IPS DF 6.9 (cell line): ENCODE measurements at places on chromosomes 1 and 21.

- no peak for DNase-seq
Measured at GRCh38 chr1:193181985-193182384, 4.4 kb downstream of the B3GALT2 start.

DNA sequence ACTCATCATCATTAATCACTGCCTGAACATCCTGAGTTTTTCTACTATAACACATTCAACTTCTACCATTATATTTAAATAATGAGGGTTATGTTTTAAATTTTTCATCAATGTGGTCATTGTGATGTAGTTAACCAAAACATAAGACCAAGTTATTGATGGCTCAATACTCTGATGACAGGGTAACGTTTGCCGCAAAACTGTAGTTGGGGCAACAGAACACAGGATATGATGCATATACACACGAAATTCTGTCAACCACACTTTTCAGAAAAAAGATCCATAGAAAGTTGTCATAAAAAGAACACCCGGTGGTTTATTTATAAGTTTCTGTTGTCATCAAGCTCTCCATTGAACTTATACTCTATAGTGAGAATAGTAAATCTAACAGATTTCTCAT is 121.7 kb upstream of the COL11A1 start:
- no peak for DNase-seq

DNA sequence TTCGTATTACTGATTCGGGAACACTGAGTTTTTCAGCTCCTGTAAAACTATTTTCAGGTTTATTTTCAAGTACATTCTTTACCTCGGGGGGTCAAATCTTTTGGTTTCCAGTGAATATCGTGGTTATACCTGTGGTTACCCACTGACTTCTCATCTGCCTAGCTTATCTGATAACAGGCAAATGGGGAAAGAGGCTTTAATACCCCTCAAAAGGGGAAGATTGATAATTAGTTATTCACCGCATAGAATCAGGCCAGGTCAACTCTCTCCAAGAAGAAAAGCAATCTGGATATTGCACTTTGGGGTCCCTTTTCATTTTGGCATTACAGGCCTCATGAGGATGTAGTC is 23.0 kb downstream of the RUNX1 start:
- DNase-seq, result no peak

- no peak for DNase-seq
Measured at GRCh38 chr1:245591346-245592188, 436.8 kb downstream of the KIF26B start.

DNA sequence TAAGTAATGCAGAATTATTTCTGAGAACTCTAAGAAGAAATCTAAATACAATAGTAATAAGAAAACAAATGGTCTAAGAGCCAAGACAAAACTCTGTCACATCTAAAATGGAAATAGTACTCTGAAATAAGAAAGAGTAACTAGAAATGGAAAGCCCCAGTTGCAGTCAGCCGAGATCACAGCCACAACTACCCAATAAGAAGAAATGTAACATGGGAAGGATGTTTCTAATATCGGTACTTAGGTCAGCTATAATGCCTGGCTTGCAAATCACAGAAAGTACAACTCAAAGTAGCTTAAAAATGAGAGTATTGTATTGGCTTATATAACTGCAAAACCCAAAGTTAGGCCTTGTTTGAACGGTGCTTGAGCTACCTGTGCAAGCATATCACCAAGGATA is 58.6 kb upstream of the USP25 start:
- no peak for DNase-seq

DNA sequence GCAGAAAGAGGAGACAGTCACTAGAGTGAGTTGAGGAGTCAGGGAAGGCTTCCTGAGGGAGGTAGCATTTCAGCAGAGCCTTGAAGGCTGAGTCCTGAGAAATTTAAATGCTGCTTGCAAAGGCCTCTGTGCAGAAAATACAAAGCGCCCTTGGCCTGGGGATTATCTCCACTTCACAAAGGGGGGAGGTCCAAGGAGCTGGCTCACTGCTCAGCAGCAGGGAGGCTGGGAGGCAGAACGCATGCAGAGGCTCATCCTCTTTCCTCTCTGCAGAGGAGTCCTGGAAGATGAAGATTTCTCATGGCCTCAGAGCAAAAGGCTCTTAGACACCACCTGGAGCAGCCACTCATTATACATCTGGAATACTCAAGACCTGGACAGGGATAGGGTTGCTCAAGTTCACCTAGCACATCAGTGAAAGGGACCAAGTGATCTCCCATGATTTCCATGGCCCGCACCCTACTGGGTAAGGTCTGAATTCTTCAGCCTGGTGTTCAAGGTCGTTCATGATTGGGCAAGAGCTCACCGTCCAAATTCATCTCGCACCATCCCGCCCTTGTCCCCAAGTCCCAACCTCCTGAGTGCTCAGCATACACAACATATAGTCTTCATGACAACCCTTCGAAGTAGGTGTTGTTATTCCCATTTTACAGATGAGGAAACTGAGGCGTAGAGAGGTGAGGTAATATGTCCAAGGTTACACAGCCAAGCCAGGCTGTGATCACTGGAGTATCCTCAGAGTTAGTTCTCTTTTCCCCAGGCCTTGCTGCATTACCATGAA is 9.0 kb downstream of the SLC1A7 start:
- no peak for DNase-seq

- no peak for DNase-seq
Measured at GRCh38 chr1:209041927-209042326, 541.6 kb upstream of the CAMK1G start.

GRCh38 chr1:55053265-55053954 is 14.1 kb downstream of the PCSK9 start:
- no peak for DNase-seq

DNA sequence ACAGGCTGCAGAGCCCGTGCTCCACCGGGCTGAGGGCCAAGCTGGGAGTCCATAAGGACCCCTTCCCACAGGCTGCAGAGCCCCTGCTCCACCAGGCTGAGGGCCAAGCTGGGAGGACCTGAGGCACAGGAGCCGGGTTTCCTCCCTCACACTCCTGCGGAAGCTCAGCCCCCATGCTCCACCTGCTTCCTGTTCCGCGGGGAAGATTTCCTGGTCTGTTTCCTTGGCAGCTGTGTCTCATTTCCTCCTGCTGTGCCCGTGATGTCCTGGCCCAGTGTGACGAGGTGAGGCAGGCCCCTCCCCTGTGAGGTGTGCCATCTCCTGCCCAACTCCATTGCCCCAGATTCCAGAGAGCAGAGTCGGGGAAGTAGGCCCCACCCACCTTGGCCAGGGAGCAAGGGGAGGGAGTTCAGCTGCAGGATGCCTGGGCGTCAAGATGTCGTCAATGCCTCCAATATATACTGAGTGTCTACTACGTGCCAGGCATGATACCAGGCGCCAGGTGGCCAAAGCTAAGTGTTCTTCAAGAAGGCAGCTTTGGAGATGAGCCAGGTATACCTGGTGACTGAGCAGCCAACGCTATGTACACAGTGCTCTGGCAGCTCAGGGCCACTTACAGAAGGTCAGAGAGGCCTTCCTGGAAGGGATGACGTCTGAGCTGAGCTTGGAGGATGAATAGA is 58.8 kb downstream of the NAV1 start:
- DNase-seq, result no peak

GRCh38 chr1:158227904-158228623 is 26.2 kb upstream of the CD1A start:
- no peak for DNase-seq

- DNase-seq, result no peak
Measured at GRCh38 chr21:46556802-46557201, 48.1 kb downstream of the S100B start.

GRCh38 chr1:43526002-43526401 is 4.7 kb upstream of the PTPRF start:
- DNase-seq, result no peak
